ENCODE measurements at places on chromosomes 3 and 15. TPM values are rescaled to one million over a fixed set of nuclear protein-coding genes. Genes with fewer than 3 reads are reported as not detected.

DNA sequence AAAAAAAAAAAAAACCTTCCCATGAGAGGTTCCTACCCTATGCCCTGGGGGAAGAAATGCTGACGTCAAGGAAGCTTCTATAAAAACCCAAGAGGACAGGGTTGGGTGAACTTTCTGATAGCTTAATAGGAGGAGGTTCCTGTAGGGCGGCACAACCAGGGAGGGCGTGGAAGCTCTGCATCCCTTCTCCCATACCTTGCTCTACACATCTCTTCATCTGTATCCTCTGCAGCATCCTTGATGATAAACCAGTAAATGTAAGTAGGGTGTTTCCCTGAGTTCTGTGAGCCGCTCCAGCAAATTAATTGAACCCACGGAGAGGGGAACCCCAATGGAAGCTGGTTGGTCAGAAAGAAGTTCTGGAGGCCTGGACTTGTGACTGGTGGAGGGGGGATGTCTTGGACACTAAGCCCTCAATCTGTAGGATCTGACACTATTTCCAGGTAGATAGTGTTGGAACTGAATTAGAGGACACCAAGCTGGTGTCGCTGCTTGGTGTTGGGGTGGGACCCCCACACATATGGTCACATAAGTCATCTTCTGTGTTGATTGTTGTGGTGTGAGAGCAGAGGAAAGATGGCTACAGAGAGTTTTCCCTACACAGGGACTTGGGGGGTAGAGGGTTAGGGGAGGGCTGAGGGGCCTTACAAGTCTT, 91.5 kb downstream of the ST6GAL1 start:
- DNase-seq: peak; percentile 19

- no peak for DNase-seq
These were observed 41.6 kb downstream of the USF3 start for GRCh38 chr3:113654851-113655250.

DNA sequence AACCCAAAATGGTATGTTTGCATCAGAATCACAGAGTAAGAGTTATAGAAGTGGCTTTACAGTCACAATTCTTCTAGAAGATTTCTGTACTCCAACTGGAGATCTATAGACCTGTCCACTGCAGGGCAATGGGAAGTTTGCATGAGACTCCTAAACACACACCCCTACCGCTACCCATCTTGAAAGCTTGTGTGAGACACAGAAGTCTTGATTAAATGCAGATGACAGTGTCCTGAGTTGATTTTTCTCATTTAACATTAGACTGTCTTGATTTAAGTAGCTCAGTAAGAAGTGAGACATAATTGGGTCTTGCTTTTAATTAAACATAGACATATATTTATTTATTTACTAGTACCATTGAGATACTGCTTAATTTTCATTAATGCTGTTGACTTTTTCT, 54.4 kb downstream of the CD47 start:
- no peak for DNase-seq

DNA sequence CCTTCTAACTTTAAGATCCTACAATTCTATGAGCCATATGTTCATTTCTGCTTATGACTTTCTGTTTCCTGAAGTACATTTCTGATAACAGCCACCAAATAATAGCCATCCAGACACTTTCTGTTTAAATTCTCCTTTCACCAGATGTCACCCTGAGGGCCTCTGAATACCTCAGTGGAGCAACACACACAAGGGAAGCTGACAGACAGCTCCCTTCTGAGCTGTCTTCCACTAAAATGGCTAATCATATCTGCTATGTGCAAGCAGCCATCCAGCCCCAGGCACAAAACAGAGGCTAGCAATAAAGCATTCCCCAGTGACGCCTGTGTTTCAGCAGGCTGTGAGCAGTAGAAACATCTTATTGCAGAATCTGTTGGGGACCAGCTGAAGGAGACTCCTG, 666.6 kb upstream of the UBE2E2 start:
- no peak for DNase-seq

CHL1 gene
- total RNA-seq: 3.2 TPM

Data from mammary epithelial cell (primary cell).